ENCODE measurements at places on chromosomes 7 and 10.
A peak's percentile ranks its signal among the peaks of the same experiment; 100 is the strongest.

DNA sequence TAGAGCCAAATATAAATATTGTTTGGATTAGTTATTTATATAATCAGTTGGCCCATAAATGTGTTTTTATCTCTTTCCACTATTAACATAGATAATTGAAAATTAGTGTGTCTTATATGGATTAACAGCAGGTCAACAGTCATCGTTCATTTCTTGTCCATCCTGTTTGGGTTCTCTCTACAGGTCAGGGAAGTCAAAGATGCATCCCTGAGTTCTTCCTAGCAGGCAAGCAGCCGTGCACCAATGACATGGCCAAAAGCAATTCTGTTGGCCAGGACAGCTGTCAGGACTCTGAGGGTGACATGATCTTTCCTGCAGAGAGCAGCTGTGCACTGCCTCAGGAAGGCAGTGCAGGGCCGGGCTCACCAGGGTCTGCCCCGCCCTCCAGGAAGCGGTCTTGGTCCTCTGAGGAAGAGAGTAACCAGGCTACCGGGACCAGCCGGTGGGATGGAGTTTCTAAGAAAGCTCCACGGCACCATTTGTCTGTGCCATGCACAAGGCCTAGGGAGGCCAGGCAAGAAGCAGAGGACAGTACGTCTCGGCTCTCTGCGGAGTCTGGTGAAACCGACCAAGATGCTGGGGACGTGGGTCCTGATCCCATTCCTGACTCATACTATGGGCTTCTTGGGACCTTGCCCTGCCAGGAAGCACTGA, 15.9 kb downstream of the FBH1 start:
- DNase-seq: no peak

GRCh38 chr7:11706666-11707605, 125.1 kb downstream of the THSD7A start:
- DNase-seq: no peak

DNA sequence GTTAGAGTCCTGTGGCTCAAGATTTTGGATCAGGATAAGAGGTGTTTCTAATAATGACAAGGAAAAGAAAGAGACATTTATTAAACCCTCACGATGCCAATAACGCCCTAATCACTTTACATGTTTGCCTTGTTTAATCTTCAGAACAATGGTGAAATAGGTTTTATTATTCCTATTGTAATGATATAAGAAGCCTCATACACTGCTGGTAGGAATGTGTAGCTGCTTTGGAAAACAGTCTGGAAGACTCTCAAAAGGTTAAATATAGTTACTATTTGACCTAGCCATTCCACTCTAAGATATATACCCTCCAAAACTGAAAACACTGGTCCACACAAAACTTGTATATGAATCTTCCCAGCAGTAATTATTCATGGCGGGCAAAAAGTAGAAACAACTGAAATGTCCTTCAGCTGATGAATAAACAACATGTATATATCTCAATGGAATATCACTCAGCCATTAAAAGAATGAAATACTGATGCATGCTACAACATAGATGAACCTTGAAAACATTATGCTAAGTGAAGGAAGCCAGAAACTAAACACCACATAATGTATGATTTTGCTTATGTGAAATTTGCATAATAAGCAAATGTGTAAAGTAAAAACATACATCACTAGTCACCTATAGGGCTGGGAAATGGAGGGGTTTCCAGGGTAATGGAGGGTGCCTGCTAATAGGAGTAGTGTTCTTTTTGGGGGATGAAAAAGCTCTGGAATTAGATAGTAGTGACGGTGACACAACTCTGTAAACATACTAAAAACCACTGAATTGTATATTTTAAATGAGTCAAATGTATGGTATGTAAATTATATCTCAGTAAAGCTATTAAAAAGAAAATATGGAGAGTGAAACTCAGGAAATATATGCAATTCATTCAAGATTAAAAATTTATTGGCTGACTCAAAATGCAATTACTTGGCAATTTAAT, 76.9 kb upstream of the ANK3 start:
- DNase-seq: no peak

GRCh38 chr10:49303711-49304110, 4.7 kb downstream of the C10orf71 start:
- no peak for DNase-seq

DNA sequence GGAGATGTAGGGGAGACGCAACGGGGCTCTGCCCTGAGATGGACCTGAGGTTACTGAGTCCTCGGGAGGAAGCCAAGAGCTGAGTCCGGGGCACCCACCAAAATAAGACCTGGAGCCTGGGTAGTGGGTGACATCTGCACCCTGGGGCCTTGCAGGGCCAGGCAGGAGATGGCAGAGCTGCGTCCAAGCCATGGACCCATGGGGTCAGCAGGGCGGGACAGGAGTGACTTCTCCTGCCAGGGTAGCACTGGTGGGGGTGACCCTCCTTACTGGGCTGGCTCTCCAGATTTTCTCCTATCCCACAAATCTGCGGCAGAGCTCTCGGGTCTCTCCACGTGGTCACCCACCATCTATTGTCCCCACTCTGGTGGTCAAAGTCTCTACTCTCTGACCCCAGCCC, 2.1 kb downstream of the GHRHR start:
- no peak for DNase-seq

- no peak for DNase-seq
These were observed 7.0 kb downstream of the GPER1 start for GRCh38 chr7:1094870-1095269.

- DNase-seq: peak; percentile 12
These were observed 31.5 kb downstream of the MBL2 start for GRCh38 chr10:52740913-52741675.

GRCh38 chr10:32953277-32953927, 4.6 kb downstream of the ITGB1 start:
- no peak for DNase-seq

GRCh38 chr7:100464210-100464660, at the start of gene SPACDR:
SPACDR (minus strand) TSS chr7:100464260; CDS start chr7:100464025, 235 bp downstream.
- no peak for DNase-seq

DNA sequence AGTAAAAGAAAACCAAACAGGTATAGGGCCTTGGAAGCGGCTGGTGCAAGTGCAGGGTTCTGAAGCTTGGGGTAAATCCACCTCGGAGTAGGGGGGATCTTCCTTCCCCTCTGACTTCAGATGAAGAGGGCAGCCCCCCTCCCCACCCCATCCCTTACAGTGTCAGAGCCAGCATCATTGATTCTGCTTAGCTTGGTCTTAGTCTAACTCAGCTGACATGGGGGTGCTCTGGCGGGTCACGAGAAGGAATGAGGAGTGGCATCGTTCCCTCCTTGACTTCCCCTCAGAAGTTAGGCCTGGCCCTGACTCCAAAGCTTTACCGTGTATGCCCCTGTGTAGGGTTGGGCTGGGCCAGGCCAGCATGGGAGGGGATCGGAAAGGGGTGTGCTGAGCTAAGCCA, 44.2 kb upstream of the SAMD8 start:
- DNase-seq: no peak

GRCh38 chr7:36137258-36137657, 15.8 kb upstream of the EEPD1 start:
- no peak for DNase-seq

DNA sequence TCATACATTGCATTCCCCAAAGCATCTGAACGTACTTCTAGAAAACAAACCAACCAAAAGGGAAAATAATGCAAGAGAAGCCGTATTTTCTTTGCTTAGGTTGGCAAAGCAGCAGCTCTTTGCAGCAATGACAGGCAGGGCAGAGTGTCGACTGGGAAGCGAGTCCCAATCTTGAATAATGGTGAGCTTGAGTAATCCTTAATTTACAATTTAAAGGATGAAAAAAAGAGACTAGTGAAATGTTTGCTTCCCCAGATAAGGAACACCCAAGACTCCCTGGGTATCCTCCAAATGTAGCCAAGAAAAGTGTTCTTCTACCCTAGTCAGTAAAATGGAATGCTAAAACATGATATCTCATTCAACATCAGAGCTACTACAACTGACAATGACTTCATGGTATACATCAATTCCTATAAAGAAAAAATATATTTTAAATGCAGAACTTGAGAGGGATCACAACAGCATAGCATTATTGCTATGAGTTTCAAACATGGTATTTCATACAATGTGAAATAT, 32.0 kb downstream of the GPAM start:
- DNase-seq: no peak

DNA sequence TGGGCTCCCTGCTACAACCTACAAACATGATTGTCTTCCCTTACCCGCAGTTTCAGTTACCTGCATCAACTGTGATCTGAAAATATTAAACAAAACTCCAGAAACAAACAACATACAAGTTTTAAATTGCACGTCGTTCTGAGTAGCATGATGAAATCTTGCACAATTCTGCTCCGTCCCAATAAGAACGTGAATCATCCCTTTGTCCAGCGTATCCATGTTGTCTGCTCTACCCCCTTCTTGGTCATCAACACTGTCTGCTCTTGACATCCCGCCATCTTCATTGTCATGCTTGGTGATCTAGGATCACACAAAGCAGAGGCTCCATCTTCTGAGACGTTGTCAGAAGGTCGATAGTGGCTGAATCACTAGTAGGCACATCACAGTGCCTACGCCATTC, 53.9 kb downstream of the ACADSB start:
- no peak for DNase-seq

DNA sequence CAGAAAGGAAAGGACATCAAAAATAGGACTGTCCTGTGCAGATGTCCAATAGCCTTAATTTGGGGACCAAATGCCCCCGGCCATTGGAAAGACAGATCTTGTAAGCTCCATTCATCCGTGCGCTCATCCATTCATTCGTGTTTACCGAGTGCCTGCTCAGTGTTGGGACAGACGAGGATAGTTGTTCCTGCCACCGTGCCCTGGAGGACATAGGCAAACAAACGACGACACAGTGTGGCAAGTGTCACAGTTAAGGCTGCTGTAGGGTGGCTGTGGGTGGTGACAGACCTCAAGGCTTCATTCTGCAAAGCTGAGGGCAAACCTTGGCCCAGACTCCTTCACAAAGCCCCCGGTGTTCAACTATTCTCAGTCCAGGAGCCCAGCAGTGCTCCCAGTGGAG, 27.6 kb downstream of the MKI67 start:
- no peak for DNase-seq

DNA sequence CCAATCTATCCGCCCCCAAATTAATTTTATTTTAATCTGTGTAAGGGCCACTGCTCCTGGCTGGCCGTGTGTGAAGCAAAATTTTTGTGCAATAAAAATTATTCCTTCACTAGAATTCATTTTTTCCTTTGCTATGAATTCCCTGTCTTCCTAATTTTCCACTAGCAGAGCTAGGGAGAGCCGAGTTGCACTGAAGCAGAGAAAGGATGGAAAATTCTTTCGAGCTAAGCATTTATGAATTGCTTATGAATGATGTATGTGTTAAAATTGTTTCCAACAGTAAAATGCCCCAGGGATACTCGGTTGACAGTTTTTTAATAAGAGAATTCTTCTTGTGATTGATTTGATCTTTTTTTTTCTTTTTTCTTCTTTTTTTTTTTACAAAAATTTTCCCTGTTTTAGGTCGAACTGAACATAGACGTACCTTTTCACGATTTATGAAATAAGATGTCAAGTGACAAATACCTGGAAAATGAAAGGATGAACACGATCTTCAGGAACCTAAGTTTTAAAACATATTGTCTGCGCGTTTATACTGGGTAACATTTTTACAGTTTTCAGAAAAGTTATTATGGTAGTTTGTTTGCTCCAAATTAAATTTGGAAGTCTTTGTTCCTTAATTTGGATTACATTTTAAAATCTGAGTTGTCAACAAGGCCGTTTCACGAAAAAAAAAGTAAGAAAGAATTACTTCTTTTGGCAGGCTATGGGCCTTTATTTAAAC, 288.8 kb upstream of the NFE2L3 start:
- no peak for DNase-seq

DNA sequence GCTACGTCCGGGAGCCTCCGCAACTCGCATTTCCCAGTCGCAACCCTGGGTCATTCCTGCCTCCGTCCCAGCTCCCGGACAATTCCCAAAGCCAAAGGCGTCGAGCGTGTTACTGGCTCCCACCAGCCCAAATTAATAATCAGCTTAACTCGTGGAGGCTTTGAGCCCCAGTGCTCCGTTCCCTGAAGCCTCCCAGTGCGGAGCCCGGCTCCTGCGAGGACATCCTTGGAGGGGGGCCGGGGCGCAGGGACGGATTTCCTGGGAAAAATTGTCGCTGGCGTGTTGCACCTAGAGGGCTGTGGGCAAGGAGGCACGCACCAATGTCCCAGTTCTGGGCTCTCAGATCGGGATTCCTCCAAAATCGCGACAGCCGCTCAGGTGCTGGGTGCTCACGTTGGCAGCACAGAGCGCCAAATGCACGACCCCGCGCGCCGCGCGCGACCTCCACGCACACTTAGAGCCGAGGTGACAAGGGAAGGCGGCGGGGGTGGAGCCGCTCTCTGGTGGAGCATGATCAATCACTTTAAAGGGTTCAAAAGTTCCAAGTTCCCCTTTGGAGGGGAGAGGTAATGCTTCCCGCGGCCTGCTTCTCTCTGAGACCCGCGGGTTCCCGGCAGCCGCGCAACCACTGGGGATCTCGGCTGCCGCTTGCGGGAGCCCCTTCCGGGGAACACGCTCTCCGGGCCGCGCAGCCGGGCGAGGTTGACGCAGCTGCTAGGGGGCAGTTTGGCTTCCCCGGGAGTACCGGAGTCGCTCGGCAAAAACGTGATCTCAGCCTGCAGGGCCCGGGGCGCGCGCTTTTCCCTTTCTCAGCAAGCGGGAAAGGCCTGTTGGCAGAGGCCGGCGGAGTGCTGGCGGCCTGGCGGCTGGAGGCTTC, 25.5 kb downstream of the SKIDA1 start:
- DNase-seq: no peak

DNA sequence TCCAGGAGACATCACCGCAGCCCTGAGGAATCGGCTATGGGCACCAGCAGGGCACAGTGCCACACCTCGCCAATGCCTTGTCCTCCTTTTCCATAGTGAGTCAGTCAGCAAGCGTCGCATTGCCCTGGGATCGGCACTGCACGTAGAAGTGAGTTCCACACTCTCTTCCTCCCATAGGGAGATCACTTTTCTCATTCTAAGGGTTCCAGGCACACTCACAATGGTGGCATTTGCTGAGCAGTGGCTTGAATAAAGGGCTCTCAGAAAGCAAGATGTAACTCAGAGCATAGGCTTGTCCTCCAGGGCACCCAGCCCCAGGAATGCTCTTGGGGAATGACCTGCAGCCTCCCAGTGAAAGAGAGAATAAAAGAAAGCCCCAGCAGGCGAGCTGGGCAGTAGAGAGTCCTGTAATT, 1.1 kb upstream of the VIM start:
- DNase-seq: no peak

DNA sequence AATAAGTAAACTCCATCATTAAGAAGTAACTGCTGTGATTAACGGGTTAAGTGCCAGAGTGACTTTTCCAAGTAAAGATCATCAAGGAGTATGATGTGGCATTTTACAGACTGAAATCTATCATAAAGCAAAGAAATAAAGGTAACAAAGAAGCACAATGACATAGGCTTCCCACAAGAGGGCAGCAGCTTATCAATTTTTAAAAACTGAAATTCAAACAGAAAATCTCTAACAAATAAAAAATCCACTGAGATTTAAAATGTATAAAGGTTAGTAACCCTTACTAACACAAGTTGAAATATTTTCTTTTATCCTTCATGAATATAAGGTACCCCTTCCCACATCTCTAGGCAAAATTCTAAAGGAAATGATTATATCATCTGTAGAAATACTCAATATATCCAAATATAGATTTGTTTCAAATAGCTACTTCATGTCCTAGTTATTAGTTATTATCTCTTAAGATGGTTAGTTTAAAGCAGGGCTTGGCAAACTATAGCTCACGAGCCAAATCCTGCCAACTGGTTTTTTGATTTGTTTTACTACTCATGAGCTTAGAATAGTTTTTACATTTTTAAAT, 29.2 kb downstream of the FAM3C start:
- DNase-seq: no peak
